Stimulated activated CD4-positive, alpha-beta T cell treated with anti-CD3 and anti-CD28 coated beads, TNF-alpha, amount 100 ng/mL, for 1 hour (primary cell): ENCODE measurements at places on chromosomes 7 and 10.

- no peak for DNase-seq
Observed at GRCh38 chr7:77370606-77371005, 45.5 kb downstream of the GSAP start.

DNA sequence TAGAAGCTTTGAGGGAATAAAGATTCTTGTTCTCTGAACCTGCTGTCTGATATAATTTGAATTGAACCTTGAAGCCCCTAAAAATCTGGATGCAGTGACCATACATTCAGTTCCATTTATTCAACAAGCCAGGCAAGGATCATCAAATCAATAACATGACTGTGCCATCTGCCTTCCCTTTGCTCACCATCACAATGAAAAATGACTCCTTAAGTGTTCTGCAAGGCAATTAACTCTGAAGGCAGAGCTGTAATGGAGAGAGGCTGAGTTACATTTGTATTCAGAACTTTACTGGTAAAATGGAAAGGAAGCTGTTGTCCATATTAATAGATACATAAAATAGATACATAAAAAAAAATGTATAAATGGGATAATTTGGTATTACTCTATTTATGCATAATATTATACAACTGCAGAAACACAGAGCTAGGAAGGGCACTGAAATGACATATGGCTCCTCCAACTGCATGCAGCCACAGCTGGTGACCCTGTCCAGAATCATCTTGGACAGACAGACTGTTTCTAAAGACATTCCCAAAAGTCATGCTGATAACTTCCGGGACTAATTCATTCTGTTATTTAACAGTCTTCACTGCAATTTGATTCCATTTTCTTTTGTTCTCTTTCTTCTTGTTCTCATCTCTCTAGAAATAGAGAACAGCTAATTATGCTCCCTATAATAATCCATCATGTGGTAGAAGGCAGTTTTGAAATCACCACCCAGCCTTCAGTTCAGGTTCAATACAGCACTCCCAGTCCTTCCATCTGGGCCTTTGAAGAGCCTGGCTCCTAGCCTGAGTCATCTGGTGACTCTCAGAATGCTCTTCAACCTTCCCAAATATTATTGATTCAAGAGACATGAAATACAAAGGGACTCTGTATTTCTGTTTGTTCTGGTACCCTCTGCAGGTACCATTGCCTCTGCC, 412.6 kb downstream of the GFRA1 start:
- DNase-seq = no peak

- no peak for DNase-seq
Observed at GRCh38 chr7:148230883-148231282, 359.7 kb upstream of the C7orf33 start.

DNA sequence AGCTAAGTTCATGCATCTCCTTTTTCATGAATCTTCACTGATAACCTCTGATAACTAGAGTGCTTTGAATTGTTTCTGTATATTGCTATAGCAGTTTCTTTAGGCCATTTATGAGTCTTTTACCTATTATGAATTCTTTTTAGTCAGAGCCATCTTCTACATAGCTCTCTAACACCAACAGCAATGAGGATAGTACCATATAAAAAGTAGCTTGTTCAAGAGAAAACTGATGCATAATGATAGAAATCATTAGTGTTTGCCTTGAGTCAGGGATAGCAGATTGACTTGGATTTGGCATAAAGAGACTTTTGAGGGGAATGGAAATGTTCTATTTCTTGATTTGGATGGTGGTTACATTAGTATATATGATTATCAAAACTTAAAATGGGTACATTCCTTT, 25.8 kb upstream of the SEMA4G start:
- DNase-seq = no peak

DNA sequence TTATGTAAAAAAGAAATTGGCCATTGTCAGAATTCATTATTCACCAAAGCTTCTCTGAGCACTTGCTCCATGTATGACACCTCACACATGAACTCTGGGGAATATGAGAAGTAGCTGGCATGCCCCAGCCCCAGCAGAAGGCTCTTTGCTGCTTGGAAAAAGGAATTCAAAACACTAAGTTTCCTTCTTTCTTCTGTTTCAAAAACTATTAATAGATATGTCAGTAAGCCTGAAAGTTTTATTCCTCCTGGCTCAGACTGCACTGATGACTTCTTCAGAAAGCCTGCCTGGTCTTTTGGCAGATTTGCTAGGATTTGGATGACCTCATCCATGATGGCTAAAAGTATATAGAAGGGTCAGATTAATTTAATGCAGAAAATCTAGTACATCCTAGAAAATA, 511.0 kb downstream of the GFRA1 start:
- no peak for DNase-seq

DNA sequence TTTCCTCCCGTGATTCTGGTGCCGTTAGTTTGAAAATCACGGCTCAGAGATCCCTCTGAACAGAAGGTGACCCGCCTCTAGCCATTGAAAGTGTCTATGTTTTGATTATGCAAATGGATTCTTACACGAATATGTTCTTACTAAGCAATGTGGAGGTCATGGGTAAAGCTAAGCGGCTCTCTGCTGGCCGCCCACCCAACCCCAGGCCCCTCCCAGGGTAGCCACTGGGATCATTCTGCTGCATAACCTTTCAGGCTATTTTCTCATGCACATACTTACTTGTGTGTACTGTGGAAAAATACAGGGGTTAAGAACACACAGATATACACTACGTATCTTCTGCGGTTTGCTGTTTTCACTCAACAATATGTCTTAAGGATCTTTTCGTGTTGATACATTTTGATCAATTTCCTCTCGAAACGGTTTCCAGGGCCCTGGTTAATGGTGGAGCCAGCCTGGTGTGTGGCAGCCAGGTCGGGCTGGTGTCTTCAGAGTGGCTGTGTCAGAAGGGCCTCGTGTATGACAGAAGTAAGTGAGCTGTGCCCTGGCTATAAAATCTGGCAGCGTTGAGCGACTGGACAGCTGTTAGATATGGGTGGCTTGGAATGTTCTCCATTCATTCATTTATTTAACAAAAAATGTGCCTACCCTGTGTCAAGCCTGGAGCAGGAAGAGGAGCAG, 29.9 kb downstream of the ZNF783 start:
- no peak for DNase-seq

DNA sequence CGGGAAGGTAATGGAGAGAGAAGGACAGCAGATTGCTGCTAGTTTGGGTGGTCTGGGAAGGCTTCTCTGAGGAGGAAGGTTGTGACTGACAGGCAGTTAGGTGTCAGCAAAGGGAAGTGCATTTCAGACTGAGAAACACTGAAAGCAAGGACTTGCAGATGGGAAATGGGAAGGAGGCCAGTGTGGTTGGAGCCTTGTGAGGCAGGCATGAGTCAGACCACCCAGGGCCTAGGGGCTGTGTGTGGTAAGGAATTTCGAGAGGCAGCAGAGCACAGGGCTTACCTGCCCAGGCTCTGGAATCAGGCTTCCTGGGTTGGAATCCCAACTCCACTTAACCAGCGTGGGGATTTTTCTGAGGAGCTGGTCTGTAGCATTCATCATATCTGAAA, 53.5 kb downstream of the NRF1 start:
- DNase-seq = no peak

- no peak for DNase-seq
Observed at GRCh38 chr10:35922876-35923600, 280.9 kb upstream of the FZD8 start.

GRCh38 chr7:151551820-151552219, 32.1 kb upstream of the RHEB start:
- no peak for DNase-seq

DNA sequence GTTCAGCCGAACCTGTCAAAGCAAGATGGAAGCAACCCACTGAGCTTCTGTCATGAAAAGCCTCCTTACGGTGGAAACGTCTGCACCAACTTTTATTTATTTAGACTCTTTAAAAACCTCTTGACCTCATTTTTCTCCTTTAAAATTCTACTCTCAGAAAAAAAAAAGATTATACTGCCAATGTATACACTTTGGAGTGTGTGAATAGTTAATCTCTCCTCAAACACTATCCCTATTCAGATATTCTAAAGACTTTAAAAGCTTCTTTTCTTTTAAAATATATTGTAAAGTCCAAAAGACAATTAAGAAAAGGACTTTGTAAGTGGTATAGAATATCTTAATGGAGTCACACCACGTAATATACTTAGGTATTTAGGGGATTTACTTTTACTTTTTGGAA, 335.2 kb upstream of the SEMA3D start:
- no peak for DNase-seq

DNA sequence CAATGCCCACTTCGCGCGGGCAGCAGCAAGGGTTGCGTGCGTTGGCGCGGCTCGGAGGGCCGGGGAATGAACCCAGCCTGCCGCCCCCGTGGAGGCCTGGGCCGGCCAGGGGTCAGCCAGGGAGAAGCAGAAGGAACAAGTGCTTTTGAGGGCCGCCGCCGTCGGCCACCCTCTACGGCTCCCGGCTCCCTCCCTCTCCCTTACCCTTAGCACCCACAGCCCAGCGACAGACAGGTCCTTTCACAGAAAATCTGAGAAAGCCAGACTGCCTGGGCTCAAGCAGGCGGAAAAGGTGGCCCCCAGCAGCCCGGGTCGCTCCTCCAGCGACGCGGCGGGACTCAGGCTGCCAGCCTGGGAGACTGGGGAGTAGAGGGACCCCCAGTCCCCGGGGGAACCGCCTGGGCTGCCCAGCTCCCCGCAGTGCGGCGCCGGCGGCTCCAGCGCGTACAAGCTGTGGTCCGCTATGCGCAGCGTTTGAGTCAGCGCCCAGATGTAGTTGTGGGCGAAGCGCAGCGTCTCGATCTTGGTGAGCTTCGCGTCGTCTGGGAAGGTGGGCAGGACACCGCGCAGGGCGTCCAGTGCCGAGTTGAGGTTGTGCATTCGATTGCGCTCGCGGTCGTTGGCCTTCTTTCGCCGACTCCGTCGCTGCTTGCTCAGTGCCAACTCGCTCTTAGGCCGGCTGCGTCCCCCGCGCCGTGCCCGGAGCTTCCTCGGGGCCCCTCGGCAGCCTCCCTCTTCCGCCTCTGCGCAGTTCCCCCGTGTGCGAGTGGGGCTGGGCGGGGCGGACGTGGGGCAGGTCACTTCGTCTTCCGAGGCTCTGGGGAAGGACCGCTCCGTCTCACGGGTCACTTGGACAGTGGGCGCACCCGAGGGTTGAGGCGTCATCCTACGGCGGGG, 815 bp downstream of the NEUROG3 start:
- no peak for DNase-seq

DNA sequence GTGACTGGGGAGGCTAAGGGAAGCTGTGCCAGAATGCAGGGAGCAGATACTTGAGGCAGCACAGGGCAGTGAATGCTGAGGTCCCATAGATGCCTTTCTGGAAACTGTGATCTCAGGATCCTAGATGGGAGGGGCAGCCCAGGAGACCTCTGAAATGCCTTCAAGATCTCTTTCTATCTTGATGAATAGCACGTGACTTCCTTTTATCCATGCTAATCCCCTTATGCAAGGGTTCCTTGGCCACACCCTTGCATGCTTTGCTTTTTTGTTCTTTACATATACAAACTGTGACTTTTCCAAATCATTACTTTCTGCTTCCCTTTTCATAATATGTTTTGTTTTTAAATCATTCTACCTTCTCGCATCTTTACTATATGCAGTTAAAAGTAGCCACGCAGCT, 14.7 kb downstream of the ATRNL1 start:
- no peak for DNase-seq

DNA sequence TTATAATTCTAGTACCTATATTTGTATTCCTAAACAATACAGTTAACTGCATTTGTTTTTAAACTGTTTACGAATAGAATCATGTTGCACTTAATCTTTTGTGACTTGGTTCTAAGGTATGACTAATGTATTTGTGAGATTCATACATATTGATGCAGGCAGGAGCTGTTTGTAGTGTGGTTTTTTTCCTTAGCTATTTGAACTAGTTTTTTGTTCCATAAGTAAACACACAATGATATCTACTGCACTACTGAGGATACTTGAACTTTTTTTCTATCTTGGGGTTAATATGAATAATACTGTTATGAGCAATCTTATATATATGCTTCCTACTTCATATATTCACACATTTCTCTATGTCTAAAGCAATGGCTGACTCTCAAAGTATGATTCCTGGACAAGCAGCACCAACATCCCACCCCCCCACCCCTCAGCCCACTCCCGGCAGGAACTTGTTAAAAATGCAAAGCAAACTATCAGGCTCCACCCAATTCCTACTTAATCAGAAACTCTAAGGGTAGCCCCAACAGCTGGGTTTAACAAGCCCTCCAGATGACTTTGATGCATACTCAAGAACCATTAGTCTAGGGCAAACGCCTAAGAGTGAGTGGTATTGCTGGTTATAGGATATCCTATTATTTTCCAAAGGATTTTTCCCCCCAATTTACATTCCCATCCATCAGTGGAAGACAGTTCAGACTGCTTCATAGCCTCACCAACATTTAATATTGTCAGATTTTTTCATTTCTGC, 25.8 kb downstream of the BRAF start:
- no peak for DNase-seq

GRCh38 chr10:124342136-124342820, 76.4 kb downstream of the OAT start:
- no peak for DNase-seq

- no peak for DNase-seq
Observed at GRCh38 chr10:14151571-14151970, 179.2 kb downstream of the FRMD4A start.

DNA sequence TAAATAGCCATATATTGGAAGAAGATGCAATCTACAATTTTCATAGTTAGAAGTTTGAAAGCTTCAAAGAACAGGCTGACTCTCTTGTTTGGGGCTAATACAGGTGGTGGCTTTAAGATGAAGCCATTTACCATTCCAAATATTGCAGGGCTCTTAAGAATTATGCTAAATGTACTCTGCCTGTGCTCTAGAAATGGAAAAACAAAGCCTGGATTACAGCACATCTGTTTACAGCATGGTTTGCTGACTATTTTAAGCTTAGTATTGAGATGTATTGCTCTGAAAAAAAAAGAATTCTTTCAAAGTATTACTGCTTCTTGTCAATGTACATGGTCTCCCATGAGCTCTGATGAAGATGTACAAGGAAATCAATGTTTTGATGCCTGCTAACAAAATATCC, 34.2 kb downstream of the AGMO start:
- no peak for DNase-seq

DNA sequence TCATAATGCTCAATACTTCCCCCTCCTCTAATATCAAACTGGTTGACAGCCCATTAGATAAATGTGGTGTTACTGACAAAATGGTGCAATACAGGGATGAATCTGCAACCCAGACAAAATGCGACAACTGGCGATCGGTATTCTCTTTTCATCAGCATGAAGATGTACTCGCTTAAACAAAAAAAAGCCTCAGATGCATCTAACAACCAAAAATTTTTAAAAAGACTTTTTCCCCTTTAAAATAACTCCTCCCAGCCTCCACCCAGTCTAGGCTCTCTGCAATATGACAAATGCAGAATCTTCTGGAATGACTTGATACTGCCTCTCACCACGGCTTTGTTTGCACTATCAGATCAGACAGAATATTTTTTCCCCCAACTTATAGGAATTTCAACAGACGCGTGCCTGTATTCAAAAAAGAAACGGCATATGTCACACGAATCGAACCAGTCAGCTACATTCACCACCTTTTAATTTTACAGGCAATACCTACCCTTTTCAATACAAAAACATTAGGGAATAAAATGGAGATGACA, 1.2 kb downstream of the YWHAG start:
- no peak for DNase-seq

DNA sequence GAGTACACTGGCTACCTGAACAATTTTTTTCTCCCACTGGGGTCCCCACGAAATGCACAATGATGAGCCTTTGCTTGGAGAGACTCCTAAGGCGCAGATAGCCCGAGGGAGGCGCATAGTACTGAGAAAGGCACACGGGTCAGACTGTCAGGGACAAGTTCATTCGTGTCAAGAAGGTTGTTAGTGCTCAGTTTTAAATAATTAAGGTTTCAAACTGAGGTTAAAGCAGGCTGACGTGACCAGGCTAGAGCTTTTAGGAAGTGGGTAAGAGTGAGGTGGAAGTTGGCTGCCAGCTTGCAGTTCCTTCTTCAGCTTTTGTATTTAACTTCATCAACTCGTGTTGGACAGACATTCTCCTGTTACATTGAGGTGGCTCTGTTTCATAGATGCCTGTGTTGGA, 31.6 kb downstream of the RBM33 start:
- no peak for DNase-seq
